A172 (cell line): ENCODE measurements at places on chromosomes 2 and 18. TPM values are rescaled to one million over a fixed set of nuclear protein-coding genes. Genes with fewer than 3 reads are reported as not detected.

HMSD gene
- 0.12 TPM in 1 of 2 replicates, not detected in the other for total RNA-seq

PLCL1 gene
- not detected in 2 replicates for total RNA-seq

AOX1 gene
- total RNA-seq = 8.4 and 13.2 TPM in 2 replicates

ASB18 gene
- not detected in 2 replicates for total RNA-seq

PDCD1 gene
- 0.10 TPM in 1 of 2 replicates, not detected in the other for total RNA-seq

SP140L gene
- total RNA-seq = 10.4 and 13.0 TPM in 2 replicates

SLC38A11 gene
- total RNA-seq = not detected in 2 replicates

CLEC4F gene
- not detected in 2 replicates for total RNA-seq

DCC gene
- 0.03 and 0.24 TPM in 2 replicates for total RNA-seq

STPG4 gene
- 0.62 and 4.4 TPM in 2 replicates for total RNA-seq

AQP12B gene
- total RNA-seq = not detected in 2 replicates

IL36B gene
- total RNA-seq = 0.19 TPM in 1 of 2 replicates, not detected in the other

CYBRD1 gene
- total RNA-seq = 159 and 186 TPM in 2 replicates

ANKRD30BL gene
- not detected in 2 replicates for total RNA-seq
